ENCODE measurements at places on chromosomes 13 and 19. TPM values are rescaled to one million over a fixed set of nuclear protein-coding genes. Genes with fewer than 3 reads are reported as not detected.

Gene GPC6
- total RNA-seq: 2.3 TPM

Gene SLC6A16
- 0.17 TPM for total RNA-seq

DNA sequence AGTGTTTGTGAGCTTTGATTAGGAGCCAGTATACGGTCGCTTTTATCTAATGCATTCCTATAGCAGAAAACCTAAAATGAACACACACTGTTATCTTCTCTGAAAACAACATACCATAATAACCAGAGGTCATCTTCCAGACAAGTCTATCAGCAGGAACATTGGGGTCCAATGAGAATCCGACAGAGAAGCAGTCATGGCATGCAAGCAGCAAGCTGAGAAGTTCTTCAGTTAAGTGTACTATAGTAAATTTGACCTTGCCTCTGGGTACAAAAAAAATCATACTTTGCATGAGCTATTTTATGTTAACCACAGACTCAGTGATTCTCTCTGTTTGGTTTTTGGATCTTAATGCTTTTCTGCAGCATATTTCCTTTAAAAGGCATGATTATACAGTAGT lies 1505.1 kb downstream of the PCDH9 start:
- DNase-seq: no peak

- no peak for DNase-seq
Observed at GRCh38 chr13:64617231-64617630, 2612.9 kb downstream of the PCDH9 start.

- no peak for DNase-seq
Observed at GRCh38 chr19:39524495-39524894, 8.2 kb downstream of the EID2B start.

- no peak for DNase-seq
Observed at GRCh38 chr19:41530761-41531301, 45.1 kb upstream of the CEACAM21 start.

- DNase-seq: no peak
Observed at GRCh38 chr13:89565476-89566100, 1781.9 kb upstream of the MIR17HG start.

DNA sequence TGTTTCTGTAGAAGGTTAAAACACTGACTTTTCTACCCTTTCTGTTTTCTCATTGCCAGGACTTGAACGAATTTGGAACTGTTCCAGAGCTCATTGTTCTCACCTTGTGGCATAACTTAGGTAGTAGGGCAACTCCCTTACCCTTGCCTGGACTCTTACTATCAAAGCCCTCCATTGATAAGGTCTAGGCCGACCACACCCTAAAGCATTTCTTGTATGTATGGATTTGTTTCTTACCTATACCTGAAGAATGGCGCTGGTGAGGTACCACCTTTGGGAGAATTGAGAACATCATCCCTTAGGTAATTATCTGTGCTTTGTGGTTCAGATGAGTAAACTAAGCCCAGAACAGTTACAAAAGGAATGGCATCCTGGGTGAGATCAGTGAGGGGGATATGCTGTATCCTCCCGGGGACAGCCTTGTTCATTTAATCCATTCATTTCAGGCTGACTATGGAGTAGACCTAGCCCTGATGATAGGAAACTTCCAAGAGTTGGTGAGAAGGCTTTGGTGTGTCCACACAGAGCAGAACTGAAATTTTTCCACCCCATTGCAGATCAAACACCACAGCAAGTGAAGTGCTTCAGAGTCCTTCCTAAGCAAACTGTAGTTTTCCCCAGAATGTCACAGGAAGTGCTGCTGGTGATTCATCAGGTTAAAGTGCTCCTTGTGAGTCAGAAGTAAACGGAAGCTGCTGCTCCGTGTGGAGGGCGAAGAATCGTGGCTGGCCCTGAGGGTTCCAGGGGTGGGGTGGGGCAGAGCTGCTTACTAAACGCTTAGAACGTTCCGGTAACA lies 113.0 kb downstream of the TEX26 start:
- peak; percentile 86 for DNase-seq

DNA sequence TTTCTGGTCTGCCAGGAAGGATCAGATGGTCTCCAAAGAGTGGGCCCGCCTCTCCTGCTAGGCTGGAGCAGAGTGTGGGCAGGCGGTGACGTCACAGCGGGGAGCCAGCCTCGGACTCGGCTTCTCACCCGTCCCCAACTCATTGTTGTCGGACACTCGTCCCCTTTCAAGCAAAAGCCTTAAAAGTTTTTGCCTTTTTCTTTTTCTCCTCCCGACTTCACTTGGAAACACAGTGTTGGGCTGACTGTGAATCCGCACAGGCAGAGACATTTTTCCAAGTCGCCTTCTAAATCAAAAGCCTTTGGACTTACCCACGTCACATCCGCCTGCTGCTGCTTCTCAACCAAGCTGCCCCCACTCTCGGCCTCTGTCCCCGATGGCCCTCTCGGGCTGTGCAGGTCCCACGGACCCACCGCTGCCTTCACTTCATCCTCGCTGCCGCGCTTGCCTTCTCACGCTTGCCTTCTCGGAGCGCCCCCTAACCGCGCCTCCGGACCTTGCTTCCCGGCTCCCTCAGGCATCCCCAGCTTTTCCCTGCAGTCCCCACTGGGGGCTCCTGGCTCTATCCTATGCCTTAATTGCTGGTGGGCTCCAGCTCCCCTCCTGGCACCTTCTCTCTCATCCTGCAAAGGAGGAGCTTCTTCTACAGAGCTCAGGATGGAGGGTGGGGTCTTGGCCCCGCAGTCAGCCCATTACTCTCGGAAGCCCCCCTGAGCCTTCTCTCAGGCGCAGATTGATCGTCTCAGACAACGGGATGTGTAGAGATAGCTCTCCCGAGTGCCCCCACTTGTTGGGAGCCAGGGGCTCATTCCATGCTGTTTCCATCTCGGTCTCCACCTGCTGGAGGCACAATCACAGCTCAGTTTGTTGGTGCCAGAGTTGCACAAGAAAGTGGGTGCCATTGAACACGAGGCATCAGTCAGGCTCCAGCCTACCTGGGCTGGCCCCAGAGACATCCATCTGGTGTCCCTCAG lies 3.9 kb upstream of the ZNF135 start:
- no peak for DNase-seq

DNA sequence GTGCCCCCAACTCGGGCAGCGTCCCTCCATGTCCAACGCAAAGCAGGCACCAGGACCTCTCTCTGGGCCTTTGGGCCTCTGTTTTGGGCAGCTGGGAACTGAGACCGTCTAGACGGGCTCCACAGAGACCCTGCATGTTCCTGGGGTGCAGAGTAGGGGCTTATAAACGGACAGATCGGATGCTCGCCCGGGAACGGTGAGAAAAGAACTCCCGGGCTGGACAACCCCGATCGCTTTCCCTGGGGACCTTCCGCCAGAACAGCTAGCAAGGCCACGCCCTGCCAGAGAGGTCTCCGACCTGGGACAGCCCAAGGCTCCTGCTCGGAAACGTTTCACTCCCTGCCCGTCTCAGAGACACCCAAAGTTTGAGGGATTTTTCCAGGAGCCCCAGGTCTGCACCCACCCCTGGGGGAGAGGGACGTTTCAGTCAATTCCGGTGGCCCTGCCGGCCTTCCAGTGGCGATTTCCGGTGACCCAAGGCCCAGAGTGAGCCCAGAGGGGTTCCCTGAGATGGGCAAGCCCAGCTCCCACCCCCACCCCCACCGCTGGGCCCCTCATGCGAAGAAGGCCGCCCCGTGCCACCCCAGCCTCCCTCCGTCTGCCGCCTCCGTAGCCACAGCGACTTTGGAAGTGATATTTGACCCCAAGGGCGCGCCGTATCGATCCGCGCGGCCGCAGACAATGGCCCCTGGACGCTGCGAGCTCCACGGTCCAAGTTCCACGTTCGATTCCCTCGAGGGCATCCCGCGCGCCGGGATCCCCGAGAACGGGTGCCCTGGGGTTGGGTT lies 1.7 kb downstream of the NR2F6 start:
- peak; percentile 76 for DNase-seq

- DNase-seq: no peak
Observed at GRCh38 chr13:32048816-32049215, 17.2 kb downstream of the FRY start.

Gene ZSCAN4
- total RNA-seq: not detected

Gene CFAP97D2
- not detected for total RNA-seq

DNA sequence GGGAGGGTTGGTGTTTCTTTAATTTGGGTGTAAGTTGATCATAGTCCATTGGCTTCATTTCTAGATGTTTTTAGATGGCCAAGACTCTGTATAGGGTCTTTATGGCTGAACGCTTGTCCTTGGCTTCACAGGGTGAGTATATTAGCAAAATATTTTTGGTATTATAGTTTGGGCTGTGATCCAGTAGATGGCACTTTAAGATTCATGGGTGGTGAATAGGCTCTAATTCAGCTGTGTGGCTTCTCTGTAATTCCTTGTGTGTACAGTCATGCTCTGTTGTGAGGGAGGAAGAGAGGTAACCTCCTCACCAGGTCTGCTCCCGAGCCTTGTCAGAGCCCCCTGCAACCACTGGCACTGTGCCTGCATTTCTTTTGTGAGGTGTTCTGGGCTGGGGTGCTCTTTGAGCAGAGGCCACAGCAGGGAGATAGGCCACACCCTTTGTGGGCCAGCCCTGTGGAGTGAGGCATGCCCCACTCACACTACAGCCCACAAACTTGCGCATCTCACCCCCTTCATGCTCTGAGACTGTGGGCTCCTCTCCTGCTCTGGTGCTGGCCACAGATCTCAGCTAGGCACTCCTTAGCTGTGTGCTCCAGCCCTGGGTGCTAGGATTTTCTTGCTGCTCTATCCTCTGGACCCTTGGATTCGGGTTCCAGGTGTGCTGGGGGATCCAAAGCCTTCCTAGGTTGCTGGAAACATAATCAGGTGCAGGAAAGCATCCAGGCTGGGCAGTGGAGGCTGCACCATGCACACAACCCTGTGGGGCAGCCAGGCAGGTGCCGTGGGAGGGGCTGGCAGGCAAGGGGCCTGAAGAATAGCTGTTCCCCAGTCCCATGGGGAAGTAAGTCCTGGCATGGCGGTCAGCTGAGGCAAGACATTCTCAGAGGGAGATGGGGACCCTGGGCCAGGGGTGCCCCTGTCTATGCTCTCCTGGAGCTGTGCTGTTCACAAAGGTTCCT lies 193.9 kb downstream of the GPC5 start:
- DNase-seq: no peak

DNA sequence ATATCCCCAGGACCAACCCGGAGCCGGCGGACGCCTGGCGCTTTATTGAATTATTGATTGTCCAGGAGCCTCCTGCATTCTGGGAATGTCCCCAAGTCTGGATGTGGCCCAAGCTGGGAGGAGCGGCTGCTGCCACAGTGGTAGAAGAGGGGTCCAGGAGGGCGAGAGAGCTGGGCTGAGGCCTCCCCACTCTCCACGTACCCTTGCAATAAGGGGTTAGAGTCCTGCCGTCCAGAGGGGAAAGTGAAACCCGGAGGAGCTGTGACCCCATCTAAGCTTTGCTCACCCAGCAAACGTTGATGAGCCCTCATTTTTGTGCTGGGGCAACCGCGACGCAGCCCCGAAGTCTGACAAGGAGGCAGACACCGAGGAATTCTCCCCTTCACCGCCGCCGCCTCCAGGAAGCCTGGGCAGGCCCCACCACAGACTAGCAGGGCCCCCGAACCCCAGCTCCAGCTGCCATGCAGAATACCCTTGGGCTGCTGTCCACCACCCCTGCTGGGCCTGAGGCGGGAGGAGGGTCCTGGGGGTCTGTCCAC lies 1.4 kb upstream of the C2CD4C start:
- no peak for DNase-seq

GRCh38 chr13:106561551-106562170 lies 6.3 kb downstream of the ARGLU1 start:
- DNase-seq: no peak

DNA sequence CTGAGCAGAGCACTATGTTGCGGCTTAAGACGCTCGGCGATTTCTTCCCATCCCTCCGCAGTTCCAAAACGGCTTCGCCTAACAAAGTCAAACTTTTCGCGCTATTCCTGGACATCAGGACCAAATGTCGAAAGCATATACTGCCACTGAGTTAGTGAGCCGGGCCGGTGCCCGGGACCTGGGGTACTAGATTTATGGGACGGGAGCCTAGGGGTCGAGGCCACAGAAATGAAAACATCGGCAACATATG lies 699 bp downstream of the RCBTB2 start:
- peak; percentile 62 for DNase-seq

Gene CRB3
- 115 TPM for total RNA-seq

Gene ICAM5
- total RNA-seq: 0.74 TPM

DNA sequence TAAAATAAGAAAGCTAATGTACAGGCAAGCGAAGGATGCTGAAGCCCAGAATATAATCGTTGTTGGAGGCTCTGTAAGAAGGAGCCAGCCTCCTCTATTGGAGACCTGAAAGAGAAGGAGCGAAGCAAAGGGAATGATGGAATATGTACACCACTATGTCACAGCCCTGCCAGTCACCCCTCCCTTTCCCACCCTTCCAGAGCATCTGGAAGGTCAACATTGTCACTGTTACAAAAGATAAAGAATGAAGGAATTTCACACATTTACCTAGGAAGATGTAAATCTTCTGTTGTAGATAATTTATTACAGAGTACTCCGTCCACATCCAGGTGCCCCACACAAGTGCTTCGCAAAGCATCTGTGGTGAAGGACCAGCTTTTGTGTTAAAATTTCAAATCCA lies 39.7 kb upstream of the SACS start:
- no peak for DNase-seq

GRCh38 chr19:4075373-4075772 lies 8.7 kb upstream of the ZBTB7A start:
- no peak for DNase-seq
